SIG-M5 (cell line): ENCODE measurements at places on chromosomes 16 and 17.

DNA sequence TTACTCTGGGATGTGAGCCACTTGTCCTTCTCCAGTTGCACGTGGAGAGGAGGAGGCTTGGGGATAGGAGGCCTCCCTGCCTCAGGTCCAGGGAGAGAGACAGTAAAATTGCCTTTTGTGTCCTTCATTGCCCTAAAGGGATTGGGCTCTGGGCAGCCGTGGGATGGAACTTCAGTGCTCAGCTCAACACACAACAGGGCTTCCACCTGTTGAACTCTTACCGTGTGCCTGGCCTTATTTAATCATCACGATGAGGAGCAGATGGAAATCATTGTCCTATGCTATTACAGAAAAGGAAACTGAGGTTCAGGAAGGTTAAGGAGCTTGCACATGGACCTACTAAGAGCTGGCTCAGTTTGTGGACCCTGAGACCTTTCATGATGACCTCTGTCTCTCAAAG lies 92.4 kb upstream of the CDC42EP4 start:
- DNase-seq, result no peak

DNA sequence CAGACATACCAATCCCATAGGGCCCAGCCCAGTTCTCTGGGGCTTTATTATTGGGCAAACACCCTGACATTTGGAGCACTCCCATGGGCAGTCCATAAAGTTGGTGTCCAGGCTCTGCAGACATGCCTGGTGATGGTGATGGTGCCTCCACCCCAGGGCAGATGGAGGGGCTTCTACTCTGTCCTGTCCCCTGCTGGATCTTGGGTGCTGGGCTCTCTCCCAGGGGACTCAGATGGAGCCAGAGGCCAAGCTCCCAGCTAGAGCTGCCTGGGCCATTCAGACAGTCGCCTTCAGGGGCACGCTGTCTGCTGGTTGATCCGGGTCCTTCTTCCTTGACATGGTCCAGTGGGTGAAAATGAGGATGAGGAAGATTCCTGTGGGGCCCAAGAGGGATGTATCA lies 10.6 kb downstream of the CDH16 start:
- DNase-seq, result no peak

GRCh38 chr17:14372461-14372860 lies 71.6 kb downstream of the HS3ST3B1 start:
- DNase-seq, result no peak

GRCh38 chr16:20620003-20620402 lies 43.8 kb upstream of the ACSM2B start:
- no peak for DNase-seq

GRCh38 chr17:17900615-17901520 lies 64.1 kb upstream of the SREBF1 start:
- DNase-seq, result no peak

DNA sequence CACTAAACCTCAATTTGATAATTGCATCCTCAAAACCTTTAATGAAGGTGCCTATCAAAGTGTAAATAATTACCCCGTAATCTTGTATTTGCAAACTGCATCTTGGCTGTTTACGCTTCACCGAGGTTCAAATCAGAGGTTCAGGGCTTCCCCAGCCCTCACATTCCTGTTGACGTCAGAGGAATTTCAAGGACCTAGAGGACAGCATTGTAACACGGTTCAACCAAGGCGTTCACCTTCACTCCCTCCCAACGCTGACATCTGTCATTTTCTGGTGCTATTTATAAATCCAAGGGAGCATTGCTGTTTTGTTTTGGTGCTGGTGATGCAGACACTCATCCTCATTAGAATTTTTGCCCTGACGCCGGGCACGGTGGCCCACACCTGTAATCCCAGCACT lies 691.6 kb upstream of the RBFOX1 start:
- no peak for DNase-seq

DNA sequence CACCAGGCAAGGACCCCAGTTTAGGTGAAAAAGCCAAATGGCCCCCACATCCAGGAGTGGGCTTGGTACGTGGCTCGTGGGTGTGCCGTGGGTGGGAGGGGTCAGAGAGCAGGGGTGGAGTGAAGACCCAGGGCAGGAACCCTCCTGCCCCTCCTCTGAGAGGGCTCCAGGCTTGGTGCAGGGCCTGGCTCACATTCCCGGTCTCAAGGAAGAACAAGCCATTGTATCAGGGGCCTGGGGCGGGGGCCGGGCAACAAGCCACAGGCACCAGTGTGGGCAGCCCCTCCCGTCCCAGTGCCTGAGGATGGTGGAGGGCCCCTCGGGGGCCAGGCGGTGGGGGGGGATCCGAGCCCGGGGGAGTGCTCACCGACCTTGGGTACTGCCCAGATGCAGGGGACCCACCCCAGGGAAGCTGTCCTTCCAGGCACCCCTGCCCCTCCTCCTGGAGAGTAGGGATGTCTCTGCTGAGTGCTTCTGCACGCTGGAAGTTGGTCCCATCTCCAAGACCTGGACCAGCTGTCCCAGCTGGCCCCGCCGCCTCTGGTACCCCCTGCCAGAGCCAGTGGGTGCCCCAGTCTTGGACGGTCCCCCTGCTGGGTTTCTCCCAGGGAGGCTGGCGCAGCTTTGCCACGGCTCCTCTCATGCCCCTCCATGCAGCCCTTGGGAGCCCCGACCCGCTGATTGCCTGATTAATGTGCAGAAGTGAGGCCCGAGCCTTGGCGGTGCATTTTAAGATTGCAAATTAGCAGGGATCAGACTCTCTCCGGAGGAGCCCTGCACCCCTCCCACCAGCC lies 83.7 kb downstream of the RTN4RL1 start:
- no peak for DNase-seq

- DNase-seq, result no peak
Measured at GRCh38 chr17:11589716-11590115, 8.6 kb upstream of the DNAH9 start.

DNA sequence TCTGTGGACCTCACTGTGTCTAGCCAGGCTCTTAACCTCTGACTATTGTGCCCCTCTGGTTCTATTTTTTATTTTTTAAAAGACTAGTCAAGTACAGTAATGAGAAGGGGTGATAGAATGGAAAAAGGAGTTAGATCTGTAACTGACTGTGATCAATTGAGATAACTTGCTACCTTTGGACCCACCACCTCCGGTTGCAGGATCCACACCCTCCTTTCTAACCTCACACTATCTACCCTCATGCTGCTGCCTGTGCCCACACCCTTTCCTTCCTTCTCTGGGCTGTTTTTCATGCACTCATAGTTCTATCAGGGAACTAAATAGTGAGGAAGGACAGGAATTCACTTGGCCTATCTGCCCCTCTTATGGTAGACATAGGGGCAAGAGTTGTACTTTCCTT lies 172.3 kb downstream of the KATNIP start:
- DNase-seq, result no peak

DNA sequence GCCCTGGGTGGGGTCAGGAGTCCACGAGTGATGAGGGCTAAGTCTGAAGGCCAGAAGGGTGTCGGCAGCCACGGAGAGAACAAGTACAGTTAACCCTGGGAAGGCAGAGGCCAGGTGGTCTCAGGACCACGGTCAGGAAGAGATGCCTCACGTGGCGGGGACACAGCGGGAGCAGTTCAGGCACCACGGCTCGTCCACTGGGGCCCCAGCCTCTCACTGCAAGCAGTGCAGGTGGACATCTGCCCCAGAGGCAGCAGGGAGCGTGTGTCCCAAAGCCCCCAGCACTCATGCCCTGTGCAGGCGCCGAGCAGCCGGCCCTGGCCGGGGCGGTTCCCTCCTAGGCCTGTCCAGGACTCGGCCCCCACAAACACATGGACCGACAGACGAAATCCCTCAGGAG lies 4.7 kb downstream of the LMF1 start:
- DNase-seq, result no peak

DNA sequence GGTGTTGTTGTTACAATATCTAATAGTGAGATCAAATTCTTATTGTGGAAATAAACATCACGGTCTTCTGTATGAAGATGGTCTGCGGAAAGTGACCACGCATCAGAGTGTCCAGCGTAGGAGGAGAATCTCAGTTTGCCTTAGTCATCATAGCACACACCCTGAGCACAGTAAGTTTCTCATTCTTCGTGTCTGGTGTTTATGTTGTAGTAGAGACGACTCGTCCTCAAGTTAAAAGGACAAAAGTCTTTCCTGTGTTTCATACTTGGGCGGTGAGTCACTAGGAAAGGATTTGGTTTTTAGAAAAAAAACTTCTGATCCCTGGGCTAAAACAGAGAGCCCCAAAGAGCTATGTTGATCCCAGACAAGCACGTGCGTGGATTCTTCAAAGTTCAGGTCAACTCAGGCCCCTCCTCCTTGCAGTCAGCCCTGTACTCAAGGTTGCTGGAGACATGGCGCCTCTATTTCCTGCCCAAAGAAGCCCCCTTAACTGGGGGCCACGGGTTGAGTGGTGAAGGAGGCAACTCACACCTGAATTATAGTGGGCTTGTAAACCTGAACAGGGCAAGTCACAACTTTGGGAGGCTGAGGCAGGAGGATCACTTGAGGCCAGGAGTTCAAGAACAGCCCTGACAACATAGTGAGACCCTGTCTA lies 170.4 kb downstream of the ZFHX3 start:
- no peak for DNase-seq

DNA sequence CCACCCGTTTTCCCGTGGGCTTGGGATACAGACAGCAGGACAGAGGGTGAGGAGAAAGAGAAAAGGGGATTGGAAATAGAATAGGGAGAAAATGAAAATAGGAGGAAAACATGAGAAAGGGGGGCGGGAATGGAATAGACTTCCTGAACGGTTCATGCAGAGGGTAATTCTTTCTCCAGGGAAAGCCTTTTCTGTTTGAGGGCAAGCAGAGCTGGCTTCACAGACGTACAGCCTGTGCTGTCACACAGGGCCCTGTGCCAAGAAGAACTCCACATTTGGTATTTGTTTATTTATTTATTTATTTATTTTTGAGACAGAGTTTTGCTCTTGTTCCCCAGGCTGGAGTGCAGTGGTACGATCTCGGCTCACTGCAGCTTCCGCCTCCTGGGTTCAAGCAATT lies 12.0 kb downstream of the MILR1 start:
- no peak for DNase-seq
